ENCODE measurements at places on chromosomes 11 and 22.

DNA sequence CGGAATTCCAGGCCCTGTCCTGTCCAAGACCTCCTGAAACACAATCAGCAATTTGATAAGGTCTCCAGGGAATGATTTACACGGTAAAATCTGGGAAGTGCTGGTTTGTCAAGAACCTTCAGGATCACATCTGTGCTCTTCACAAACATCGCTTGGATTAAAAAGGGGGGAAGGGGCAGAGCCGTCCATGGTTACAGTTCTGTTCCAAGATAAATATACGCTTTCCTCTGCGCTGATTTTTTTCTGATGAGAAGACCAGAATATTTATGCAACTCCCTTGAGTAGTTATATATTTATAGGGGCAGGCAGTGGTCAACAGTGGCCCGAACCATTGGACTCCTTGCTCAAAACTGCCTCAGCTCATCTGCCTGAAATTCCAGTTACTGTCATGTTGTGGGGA is 9.2 kb upstream of the APOL5 start:
- DNase-seq, result no peak

GRCh38 chr11:102014756-102015155 is 32.5 kb upstream of the CFAP300 start:
- DNase-seq, result no peak

GRCh38 chr11:67998150-67999045 is 5.5 kb downstream of the UNC93B1 start:
- DNase-seq, result no peak

DNA sequence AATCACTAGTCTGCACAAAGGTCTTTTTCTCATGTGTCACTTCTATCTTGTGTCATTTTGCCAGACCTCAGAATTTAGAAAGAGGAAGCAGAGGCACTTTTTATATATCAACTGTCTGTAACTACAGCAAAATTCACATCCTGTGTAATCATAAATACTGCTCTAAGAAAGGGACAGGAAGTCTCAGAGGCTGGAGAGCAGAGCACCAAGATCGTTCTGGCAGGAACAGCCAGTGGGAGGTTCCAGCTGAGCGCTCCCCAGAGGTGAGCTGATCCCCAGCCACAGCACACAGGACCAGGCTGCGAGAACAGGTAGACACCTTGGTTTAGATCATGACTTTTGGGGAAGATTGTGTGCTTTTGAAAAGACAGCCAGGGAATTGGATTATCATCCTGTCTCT is at the start of gene MS4A7:
Gene MS4A7, plus strand, starts transcription at position 179 of the 400 bp plus-strand sequence. CDS start 4,610 bp downstream, outside the sequence.
- DNase-seq, result peak; percentile 82

- DNase-seq, result no peak
Measured at GRCh38 chr11:121890377-121890776, 225.6 kb downstream of the BLID start.

- no peak for DNase-seq
Measured at GRCh38 chr11:1138097-1138496, 19.7 kb upstream of the MUC5AC start.

DNA sequence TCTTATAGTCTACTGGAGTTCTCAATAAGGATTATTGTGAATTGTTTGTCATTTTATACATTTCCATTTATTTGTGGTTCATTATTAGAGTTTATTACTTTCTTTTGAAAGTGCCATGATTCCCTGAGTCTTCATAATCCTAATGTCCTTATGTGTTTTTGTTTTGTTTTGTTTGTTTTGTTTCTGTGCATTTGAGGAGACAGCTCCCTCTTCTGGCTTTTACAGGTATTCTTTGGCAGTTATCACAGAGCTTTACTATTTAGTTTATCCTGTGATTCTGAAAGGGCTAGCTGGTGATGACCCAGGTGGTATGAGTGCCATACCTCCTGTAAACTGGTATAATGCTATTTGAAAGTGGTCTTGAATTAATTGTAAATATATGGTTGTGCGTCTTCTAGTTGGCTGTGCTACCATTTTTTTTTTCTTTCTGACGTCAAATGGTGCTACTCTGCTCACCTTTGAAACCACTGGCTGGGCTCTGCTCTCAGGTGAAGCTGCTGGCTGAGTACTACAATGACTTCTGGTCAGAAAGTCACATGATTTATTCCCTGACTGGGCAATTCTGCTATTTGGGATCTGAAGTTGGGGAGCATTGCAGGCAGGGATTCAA is 751.2 kb downstream of the JRKL start:
- no peak for DNase-seq

GRCh38 chr11:67118801-67119584 is at the start of gene KDM2A:
TSS of gene KDM2A (plus strand) at chr11:67119263. CDS start at chr11:67121317, 2,054 bp downstream.
- peak; percentile 97 for DNase-seq

DNA sequence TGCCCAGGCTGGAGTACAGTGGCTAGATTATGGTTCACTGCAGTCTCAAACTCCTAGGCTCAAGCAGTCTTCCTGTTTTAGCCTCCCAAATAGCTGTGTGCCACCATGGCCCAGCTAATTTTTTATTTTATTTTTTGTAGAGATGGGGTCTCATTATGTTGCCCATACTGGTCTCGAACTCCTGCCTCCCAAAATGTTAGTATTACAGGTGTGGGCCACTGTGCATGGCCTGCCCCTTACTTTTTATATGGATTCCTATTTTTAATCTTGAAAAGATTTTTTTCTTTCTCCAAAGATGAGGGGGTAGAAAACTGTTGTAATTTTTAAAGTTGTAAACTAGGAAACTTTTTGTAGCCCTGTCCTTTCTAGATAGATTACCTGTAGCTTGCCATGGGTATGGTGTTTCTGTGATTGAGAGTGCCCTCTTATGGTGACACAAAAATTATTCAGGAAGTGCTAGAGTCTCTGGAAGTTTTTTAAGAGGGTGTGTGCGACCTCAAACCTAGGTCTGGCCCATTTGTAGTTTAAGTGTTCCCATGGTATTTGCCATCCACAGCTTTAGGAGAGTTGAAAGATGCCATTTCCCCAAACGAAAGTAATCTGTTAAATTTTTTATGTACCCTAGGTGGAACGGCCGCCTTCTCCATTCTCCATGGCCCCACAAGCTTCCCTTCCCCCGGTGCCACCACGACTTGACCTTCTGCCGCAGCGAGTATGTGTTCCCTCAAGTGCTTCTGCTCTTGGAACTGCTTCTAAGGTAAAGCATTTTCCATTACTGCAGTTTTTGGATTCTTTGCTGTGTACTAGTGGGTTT is 32.4 kb downstream of the MCAM start:
- DNase-seq, result peak; percentile 49

GRCh38 chr22:28604966-28605761 is 74.5 kb downstream of the TTC28 start:
- no peak for DNase-seq

Data from naive B cell (primary cell).